CD8-positive, alpha-beta memory T cell (primary cell): ENCODE measurements at places on chromosomes 2 and 18.

GRCh38 chr2:240960309-240960970 is 38.0 kb upstream of the SNED1 start:
- no peak for DNase-seq

DNA sequence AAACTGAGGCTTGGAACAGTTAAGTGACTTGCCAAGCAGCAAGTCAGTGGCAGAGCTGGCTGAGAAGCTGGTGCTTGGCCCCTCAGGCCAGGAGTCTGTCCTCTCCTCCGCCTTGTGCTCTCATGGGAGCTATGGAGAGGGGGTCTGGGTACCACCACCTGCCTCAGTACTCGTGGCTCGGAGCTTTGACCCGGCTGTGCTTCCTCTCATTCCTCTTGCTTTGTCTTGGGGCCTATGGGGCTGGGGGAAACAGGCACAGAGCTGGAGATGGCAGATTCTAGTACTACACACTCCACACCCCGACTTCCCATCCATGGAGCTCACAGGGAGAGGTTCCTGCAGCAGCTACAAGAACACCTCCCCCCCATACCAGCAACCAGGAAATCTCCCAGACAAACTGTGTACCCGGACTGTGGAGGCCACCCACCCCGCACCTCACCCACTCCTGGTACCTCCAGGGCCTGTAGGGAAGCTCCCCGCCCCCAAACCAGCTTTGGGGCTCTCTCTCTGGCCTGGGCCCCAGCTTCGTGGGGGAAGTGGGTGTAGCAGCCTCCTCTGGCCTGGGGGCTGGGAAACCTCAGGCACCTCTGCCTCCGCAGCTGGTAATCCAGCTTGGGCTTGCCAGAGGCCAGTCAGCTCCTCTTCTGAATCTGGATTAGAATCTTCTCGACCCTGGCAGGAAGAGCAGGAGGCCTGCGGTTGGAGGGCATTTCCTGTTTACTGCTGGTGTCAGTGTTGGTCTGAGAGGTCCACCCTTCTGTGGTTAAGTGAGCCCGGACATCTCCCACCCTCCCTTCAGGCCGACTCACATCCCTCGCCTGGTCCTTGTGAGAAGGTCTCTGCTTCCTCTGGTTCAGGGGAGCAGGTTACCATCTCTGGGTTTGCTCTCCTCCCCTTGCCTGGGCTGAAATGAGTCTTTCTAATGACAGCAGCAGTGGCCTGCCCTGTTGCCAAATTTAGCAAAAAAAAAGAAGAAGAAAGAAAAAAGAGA is 22.3 kb upstream of the RHOB start:
- DNase-seq: no peak

- DNase-seq: no peak
Measured at GRCh38 chr2:18527822-18528221, 32.6 kb downstream of the RDH14 start.

DNA sequence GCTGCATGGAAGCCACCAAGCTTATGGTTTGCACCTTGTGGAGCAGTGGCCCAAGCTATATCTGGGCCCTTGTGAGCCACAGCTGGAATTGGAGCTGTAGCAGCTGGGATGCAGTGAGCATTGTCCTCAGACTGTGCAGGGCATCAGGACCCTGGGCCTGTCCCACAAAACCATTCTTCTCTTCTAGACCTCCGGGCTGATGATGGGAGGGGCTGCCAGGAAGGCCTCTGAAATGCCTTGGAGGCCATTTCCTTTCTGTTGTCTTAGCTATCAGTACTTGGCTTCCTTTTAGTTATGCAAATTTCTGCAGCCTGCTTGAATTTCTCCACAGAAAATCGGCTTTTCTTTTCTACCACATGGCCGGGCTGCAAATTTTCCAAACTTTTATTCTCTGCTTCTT is 46.4 kb upstream of the CSRNP3 start:
- no peak for DNase-seq

DNA sequence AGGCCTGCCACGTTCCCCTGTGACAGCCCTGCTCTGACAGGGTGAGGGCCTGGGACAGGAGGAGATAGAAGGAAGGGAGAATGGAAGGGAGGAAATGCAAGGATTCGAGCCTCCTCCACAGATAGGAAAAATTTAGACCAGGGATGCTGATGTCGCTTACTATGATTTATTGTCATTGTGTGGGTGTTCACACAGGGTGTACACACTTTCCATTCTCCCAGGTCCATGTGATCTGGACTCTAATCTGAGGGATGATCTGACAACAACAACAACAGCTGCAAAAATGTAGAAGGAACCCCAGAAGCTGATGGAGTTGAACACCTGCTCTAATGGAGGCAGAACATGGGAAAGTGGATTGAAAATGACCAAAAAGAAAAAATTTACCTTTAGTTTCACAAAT is 231.7 kb upstream of the TNP1 start:
- DNase-seq: no peak

- no peak for DNase-seq
Measured at GRCh38 chr18:49565612-49566011, 3.8 kb downstream of the LIPG start.

DNA sequence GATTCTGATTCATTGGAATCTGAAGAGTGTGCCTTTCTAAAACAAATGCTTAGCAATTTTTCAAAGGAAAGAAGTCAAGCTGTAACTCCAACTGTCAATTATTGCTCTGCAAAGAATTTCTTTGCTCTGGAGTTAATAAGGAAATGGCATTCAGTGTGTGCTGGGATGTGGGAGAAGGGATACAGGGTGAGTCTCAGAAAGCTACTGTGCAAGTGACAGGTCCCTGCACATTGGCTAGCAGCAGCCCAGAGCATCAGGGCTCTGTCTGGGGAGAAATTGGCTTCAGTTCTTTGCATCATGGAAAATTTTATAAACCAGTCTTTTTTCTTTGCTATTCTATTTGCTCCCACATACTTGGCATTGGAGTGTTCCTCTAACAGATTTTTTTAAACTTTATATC is 1.1 kb upstream of the SYT4 start:
- DNase-seq: no peak

GRCh38 chr2:238946318-238947242 is 98.7 kb downstream of the TWIST2 start:
- no peak for DNase-seq

DNA sequence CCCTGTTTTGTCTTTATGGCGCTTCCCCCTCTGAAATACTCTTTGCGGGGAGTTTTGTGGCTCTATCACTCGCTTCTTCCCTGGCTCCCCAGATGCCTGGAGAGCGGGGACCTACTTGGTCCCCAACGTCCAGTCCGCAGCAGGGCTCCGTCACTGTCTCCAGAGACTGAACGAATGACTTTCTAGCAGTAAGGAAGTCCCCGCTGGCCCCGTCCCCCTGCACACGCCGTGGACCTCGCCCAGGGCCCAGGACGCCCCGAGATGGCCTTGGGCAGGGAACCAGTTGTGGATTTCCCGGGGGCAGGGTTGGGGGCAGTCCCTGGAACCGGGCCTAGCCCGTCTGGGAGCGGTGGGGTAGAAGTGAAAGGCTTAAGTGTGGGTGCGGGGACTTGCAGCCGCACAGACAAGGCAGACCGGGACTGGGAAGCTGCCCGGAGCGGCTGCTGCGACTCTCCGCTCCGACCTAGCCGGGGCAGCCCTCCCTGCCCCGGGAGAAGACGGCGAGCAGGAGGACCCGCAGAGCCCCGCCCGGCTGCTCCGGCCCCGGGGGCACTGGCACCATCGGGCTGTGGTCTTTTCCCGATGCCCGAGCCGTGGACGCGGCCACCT is 821 bp upstream of the EPHA4 start:
- no peak for DNase-seq

DNA sequence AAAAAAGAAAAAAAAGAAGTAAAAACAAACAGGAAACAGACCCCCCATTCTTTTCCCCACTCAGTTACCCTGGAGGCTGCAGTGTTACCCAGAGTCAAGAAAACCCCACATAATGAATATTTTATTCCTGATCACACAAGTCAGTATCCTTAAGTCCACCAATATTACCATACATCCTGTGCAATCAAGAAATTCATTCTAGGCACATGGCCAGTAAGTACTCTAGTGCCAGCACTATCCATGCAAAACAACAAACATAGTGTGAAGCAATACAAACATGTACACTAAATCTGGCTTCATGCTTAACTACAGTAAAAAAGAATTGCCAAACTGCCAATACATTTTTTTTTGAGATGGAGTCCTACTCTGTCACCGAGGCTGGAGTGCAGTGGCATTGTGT is 111.6 kb downstream of the FAM168B start:
- DNase-seq: no peak

GRCh38 chr2:71494523-71495155 is 41.3 kb downstream of the DYSF start:
- no peak for DNase-seq

- no peak for DNase-seq
Measured at GRCh38 chr18:45374878-45375630, 240.2 kb upstream of the SLC14A2 start.

- DNase-seq: no peak
Measured at GRCh38 chr2:200021449-200022114, 66.2 kb downstream of the MAIP1 start.

GRCh38 chr2:28601616-28602015 is 105.8 kb downstream of the PLB1 start:
- no peak for DNase-seq

- peak; percentile 16 for DNase-seq
Measured at GRCh38 chr2:135245071-135245470, 193.0 kb downstream of the RAB3GAP1 start.

DNA sequence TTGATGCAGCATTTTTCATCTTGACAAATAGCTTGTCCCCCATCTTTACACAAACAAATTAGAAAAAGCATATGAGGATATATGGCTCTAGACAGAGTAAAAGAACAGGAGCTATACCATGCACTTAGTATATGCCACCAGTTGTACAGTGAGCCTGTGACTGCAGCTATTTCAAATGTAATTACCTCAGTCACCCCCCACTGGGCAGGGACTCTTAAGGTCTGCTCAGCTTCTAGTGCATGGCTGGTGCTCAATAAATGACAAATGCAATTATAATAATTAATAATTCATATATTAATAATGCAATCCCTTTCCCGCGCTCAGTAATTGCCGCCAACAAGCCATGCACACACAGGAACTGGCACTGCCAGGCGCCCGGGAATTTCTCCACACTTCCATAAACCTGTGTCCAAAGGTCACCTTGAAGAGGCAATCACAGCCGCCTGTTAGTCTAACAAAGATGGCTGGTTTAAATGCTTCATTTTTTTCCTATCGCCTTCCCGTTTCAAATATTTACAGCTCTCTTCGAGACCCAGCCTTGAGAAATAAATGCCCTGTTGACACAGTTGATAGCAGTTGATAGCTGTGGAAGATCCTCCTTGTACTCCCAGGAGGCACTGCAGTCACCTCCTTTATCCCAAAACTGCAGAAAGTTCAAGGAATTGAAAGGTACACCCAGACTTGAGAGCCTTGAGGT is 156.6 kb downstream of the INO80D start:
- DNase-seq: no peak

- DNase-seq: no peak
Measured at GRCh38 chr2:200592406-200593075, 6.7 kb downstream of the AOX1 start.

GRCh38 chr2:30649278-30649677 is 158.0 kb downstream of the CAPN13 start:
- no peak for DNase-seq

DNA sequence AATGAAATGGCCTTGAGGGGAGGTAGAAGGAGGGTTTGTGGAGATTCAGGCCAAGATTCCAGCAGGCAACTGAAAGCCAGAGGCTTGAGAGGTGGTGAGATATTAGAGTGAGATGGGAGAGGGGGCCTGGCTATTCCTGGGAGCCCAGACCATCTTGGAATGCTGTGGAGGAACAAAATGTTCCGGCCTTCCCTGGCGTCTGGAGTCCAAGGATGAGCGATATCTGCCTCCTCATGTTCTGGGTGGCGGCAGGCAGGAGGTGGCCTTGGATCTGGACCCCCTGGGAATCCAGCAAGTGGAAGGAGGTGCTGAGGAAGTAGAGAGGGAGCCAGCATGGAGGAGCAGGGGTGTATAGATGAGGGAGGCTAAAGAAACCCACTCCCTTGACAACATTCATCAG is 335.9 kb downstream of the CYP26B1 start:
- no peak for DNase-seq

DNA sequence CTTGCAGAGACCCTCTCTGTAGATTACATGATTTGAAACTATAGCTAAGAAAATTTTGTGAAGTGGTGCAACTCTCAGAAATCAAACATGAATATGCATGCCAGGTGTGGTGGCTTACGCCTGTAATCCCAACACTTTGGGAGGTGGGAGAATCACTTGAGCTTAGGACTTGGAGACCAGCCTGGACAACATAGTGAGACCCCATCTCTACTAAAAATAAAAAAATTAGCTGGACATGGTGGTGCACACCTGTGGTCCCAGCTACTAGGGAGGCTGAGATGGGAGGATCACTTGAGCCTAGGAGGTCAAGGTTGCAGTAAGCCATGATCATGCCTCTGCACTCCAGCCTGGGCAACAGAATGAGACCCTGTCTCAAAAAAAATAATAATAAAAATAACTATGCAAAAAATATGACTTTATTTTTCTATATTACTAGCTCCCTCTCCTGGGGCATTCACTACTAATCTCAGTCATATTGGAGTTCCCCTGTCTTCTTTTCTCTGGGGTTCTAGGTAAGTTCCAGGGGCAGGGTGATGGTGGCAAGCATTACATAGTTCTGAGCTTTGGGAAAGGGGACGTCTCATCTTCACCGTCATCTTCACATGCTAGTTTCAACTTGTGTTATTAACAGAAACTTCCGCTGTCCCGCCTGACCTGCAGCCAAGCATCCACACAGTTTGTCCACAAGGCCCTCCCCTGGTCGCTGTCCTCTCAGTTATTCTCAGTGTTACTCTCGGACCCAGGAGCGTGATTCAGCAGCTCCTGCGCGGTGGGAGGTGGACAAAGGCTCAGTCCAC is 96.8 kb upstream of the MBOAT2 start:
- no peak for DNase-seq
